ENCODE measurements at places on chromosomes 13 and 19.
A peak's percentile ranks its signal among the peaks of the same experiment; 100 is the strongest.

DNA sequence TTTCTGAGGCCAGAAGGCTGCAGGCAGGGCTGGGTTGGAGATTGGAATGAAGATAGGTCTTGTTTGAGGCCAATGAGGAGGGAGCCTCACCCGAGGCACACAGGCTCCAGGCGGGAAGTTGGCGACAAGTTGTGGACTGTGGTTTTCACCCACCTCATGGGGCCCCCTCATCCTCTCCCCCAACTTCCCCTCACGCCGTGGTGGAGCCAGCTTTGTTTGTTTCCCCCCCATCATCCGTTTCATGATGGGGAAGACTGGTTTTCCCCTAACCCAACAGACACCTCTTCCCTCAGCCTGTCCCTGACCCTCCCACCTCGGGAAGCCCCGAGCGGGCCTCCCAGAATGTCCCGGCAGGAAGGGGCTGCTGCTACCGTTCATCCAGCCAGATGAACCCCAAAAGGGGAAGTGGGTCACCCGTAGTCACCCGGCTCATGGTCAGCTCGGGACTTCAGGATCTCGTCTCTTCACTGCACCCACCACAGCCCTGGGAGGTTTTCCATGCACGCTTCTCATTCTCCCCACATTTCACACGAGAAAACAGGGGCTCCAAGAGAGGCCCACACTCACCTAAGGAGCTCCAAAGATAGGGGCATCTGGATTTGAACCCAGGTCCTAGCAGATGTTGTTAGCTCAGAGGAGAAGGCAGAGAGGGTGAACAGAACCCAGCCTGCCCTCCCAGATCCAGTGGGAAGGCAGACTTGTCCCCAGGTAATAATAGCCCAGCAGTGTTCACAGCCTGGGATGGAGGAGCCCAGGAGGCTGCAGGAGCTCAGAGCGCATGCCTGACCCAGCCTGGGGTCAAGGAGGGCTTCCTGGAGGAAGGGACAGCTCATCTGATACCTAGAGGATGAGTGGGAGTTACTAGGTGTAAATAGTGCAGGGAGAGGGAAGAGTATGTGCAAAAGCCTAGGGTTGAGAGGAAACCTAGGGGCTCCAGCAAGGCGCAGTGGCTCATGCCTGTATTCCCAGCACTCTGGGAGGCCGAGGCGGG lies 23.5 kb downstream of the CEACAM16 start:
- H3K4me1 ChIP-seq, result peaks cover 16% of the 10 kb centered on the region
- H3K27ac ChIP-seq, result no peak overlapping the region
- DNase-seq, result no peak

DNA sequence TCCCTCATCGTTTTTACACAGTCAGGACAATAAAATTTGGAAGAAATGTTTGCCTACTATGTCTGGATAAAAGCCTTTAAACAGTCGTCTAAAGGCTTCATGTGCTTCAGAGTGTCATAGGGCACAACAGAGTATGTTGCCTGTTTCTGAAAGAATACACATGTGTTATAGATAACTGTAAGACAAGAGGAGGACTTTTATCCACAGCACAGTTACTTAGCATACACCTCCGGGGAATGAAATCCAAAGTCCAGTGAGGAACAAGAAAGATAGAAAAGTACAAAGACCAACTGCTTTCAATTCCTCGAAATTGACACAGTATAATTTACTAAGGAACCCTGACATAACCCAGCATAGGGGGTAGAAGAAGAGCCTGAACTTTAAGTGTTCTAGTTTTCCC lies 835.6 kb downstream of the PCDH17 start:
- H3K36me3 ChIP-seq, result no peaks in the 10 kb centered on the region
- H3K27me3 ChIP-seq, result no peaks in the 10 kb centered on the region
- peaks cover 4% of the 10 kb centered on the region for H3K4me1 ChIP-seq
- no peak for DNase-seq

GRCh38 chr13:100941377-100942368 lies 267.1 kb upstream of the TMTC4 start:
- peaks cover 2% of the 10 kb centered on the region for H3K27me3 ChIP-seq
- peaks cover 16% of the 10 kb centered on the region for H3K4me1 ChIP-seq
- H3K4me3 ChIP-seq, result no peak overlapping the region
- H3K36me3 ChIP-seq, result no peaks in the 10 kb centered on the region
- H3K27ac ChIP-seq, result no peak overlapping the region

DNA sequence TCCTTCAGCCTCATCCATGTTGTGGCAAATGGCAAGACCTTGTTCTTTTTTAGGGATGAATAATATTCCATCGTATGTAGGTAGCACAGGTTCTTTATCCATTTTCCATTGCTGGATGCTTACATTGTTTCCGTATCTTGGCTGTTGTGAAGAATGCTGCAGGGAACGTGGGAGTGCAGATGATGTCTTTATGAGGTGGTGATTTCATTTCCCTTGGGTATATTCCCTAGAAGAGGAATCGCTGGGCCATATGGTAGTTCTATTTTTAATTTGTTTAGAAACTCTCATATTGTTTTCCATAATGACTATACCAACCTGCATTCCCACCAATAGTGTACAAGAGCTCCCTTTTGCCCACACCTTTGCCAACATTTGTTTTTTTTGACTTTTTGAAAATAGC lies 186.3 kb upstream of the TMTC4 start:
- no peak overlapping the region for H3K4me3 ChIP-seq
- H3K27me3 ChIP-seq, result no peaks in the 10 kb centered on the region
- no peak for DNase-seq
- no peak overlapping the region for H3K27ac ChIP-seq
- H3K36me3 ChIP-seq, result no peaks in the 10 kb centered on the region

GRCh38 chr19:19485161-19485997 lies 30.0 kb downstream of the TSSK6 start:
- no peak for DNase-seq
- peak overlapping the region; percentile 34 for H3K4me3 ChIP-seq
- H3K36me3 ChIP-seq, result peaks cover 4% of the 10 kb centered on the region
- peak overlapping the region; percentile 74 for H3K27ac ChIP-seq

DNA sequence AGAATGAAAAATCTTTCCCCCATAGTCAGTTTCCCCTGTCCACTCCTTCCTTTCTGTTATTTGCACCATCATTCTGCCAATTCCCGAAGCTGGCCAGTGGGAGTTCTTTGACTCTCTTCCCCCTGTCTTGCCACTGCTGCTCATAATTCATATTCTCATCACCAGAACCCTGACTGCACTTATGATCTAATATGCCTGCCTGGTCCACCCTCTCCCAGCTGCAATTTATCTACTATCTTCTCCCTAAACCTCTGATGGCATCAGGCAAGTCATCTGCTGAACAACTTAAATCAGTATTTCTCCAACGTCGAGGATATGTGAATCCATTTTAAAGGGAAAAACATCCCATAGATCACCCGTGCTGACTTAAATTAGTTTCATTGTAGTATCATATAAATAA lies 458.0 kb upstream of the GPC6 start:
- no peaks in the 10 kb centered on the region for H3K4me1 ChIP-seq
- no peak for DNase-seq
- H3K27ac ChIP-seq, result no peak overlapping the region
- no peaks in the 10 kb centered on the region for H3K27me3 ChIP-seq

DNA sequence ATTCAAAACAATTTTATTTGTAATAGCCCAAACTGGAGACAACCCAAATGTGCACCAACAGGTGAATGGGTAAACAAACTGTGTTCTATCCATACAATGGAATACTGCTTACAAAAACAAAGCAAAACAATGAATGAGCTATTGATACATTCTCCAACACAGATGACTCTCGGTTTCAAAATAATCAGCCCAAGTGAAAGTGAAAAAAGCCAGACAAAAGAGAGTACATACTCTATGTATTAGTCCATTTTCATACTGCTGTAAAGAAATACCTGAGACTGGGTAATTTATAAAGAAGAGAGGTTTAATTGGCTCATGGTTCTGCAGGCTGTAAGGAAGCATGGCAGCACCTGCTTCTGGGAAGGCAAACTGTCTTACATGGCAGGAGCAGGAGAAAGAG lies 65.2 kb upstream of the LRCH1 start:
- peaks cover 13% of the 10 kb centered on the region for H3K4me1 ChIP-seq
- H3K4me3 ChIP-seq, result no peak overlapping the region
- H3K36me3 ChIP-seq, result no peaks in the 10 kb centered on the region

GRCh38 chr19:46241626-46242025 lies 12.1 kb downstream of the IGFL1 start:
- no peaks in the 10 kb centered on the region for H3K4me1 ChIP-seq
- H3K27me3 ChIP-seq, result peaks cover 18% of the 10 kb centered on the region
- no peak for DNase-seq

GRCh38 chr19:45113628-45114027 lies 20.6 kb downstream of the PPP1R37 start:
- DNase-seq, result no peak
- peak overlapping the region; percentile 62 for H3K4me3 ChIP-seq
- peaks cover 16% of the 10 kb centered on the region for H3K4me1 ChIP-seq
- peak overlapping the region; percentile 90 for H3K27ac ChIP-seq
- no peaks in the 10 kb centered on the region for H3K36me3 ChIP-seq
- no peaks in the 10 kb centered on the region for H3K27me3 ChIP-seq

GRCh38 chr13:98273824-98274742 lies 97.0 kb upstream of the RNF113B start:
- H3K36me3 ChIP-seq, result peaks cover 22% of the 10 kb centered on the region
- no peak for DNase-seq
- H3K4me1 ChIP-seq, result peaks cover 68% of the 10 kb centered on the region

- H3K4me1 ChIP-seq, result peaks cover 4% of the 10 kb centered on the region
- H3K27ac ChIP-seq, result no peak overlapping the region
- peak overlapping the region; percentile 61 for H3K4me3 ChIP-seq
- no peaks in the 10 kb centered on the region for H3K36me3 ChIP-seq
These were observed 236.0 kb downstream of the PCDH9 start for GRCh38 chr13:66994097-66994496.

DNA sequence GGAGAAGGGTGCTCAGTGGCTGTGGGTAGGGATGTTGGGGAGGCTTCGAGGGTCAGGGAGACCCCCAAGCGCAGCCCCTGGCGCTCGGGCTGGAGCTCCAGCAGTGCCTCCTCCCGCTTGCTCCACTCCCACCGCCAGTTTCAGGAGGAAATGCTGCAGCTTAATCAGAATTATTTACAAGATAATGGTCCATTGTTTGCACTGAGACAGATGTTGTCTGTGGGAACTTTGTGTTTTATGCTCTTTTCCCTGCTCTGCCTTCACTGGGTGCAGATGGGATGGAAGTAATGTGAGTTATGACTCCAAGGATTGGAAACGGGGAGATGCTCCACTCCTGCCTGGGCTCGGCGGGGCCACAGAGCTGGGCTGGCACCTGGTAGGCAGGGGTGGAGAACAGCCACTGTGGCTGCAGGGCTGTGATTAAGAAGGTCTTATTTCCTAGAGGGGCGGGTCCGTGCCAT lies 192.4 kb downstream of the ZNF536 start:
- DNase-seq, result no peak
- H3K36me3 ChIP-seq, result no peaks in the 10 kb centered on the region
- H3K4me3 ChIP-seq, result no peak overlapping the region
- no peak overlapping the region for H3K27ac ChIP-seq
- peaks cover 29% of the 10 kb centered on the region for H3K27me3 ChIP-seq

- H3K36me3 ChIP-seq, result peaks cover 7% of the 10 kb centered on the region
- no peak for DNase-seq
- H3K27me3 ChIP-seq, result no peaks in the 10 kb centered on the region
- peaks cover 45% of the 10 kb centered on the region for H3K4me1 ChIP-seq
- peak overlapping the region; percentile 83 for H3K27ac ChIP-seq
These were observed 703 bp downstream of the NEK3 start for GRCh38 chr13:52158629-52159158.

GRCh38 chr19:55486971-55487923 lies 989 bp upstream of the SSC5D start:
- H3K4me1 ChIP-seq, result peaks cover 16% of the 10 kb centered on the region
- peaks cover 3% of the 10 kb centered on the region for H3K27me3 ChIP-seq
- DNase-seq, result no peak
- peak overlapping the region; percentile 90 for H3K27ac ChIP-seq
- H3K36me3 ChIP-seq, result no peaks in the 10 kb centered on the region

DNA sequence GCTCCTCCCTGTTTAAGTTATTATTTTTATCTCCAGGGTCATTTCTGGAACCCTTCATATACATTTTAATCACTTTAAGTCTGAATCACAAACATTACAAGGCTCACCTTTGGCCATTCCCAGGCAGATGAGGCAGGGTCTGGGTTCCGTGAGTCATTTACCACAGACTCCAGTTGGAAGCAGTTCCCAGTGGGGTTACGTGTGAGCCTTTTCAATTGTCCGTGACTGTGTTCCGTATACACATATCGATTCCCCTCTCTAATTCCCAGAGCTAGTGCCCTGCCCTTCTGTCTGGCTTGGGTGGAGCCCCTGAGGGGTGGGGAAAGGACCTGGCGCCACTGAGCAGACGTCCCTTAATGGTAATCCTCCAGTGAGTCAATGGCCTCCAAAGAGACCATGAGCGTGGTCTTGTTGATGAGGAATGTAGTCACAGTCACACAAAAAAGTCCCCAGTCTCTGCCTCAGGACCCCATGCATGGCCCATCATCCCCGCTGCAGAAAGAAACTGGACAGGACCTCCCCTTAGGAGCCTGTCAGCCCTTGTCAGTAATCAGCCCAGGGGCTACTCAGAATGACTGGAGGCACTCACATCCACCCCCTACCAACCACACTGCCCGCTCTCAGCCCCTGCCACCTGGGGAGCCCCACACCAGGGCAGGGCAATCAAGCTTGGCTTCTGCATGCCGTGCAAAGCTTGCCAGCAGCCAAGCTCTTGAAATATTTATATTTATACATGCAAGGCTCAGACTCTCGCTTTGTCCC lies 144.4 kb downstream of the ZIC5 start:
- DNase-seq, result no peak

- H3K36me3 ChIP-seq, result peaks cover 7% of the 10 kb centered on the region
- no peaks in the 10 kb centered on the region for H3K4me1 ChIP-seq
- no peak overlapping the region for H3K4me3 ChIP-seq
These were observed 12.1 kb upstream of the EHD2 start for GRCh38 chr19:47700934-47701716.

DNA sequence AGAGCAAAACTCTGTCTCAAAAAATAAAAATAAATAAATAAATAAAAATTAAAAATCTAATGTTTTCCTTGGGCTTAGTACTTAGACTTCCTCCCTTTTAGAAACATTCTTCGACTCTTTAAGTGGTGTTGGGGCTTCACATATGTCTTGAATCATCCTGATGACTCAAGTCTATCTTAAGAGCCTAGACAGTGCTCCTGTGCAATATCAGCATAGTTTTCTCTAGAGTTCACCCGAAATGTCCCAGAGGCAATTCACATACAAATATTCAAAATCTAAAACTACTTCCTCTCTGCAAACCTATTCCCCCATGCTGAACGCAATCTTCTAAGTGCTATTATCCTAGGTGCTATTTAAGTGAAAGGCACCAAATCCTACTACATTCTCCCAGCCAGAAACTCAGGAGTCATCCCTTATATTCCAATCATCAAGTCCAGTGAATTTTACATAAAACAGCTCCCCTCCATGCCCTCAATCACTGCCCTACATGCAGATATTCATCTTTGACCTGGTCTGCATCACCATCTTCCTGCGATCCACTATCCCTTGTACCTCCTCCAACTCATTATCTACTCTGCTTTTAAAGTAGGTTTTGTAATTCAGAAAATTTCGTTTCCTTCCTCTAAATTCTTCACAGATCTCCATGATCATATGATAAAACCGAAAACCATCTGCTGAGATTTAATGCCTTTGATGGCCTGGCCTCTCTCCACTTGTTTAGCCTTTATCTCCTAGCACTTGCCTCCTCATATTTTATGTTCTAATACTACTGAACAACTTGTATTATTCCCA lies 102.7 kb downstream of the ELF1 start:
- DNase-seq, result no peak
- no peaks in the 10 kb centered on the region for H3K36me3 ChIP-seq
- H3K27me3 ChIP-seq, result no peaks in the 10 kb centered on the region
- H3K27ac ChIP-seq, result no peak overlapping the region

- H3K36me3 ChIP-seq, result no peaks in the 10 kb centered on the region
- H3K4me3 ChIP-seq, result no peak overlapping the region
- DNase-seq, result no peak
- peaks cover 10% of the 10 kb centered on the region for H3K27me3 ChIP-seq
These were observed 223.2 kb downstream of the FGF9 start for GRCh38 chr13:21894091-21894490.
